Endothelial cell of umbilical vein (primary cell): ENCODE measurements at places on chromosomes 6 and 20. TPM values are rescaled to one million over a fixed set of nuclear protein-coding genes. Genes with fewer than 3 reads are reported as not detected.

Gene MYCT1
- total RNA-seq, result 106 and 119 TPM in 2 replicates

Gene GPX5
- total RNA-seq, result not detected in 2 replicates

Gene BLOC1S5
- total RNA-seq, result 16.3 and 19.1 TPM in 2 replicates

Gene CNR1
- not detected in 2 replicates for total RNA-seq

Gene RBPJL
- not detected in 2 replicates for total RNA-seq

Gene DYNLT2
- 0.88 and 1.5 TPM in 2 replicates for total RNA-seq

Gene SLC26A8
- total RNA-seq, result not detected in 2 replicates

Gene CARMIL1
- 8.7 and 8.8 TPM in 2 replicates for total RNA-seq

Gene SPATA25
- total RNA-seq, result 1.3 TPM in 1 of 2 replicates, not detected in the other

Gene WFDC2
- not detected in 2 replicates for total RNA-seq

Gene MEI4
- not detected in 2 replicates for total RNA-seq

Gene TFAP2B
- not detected in 2 replicates for total RNA-seq

Gene CAGE1
- not detected in 2 replicates for total RNA-seq

Gene SLC44A4
- total RNA-seq, result 0.12 and 0.84 TPM in 2 replicates

Gene RCAN2
- total RNA-seq, result 0.33 and 0.46 TPM in 2 replicates

Gene LY86
- not detected in 2 replicates for total RNA-seq

Gene IL17A
- not detected in 2 replicates for total RNA-seq

Gene PTP4A1
- 58.4 and 65.1 TPM in 2 replicates for total RNA-seq

Gene FERMT1
- 0.42 and 1.5 TPM in 2 replicates for total RNA-seq

Gene OLIG3
- total RNA-seq, result not detected in 2 replicates

Gene AHI1
- total RNA-seq, result 19.8 and 20.7 TPM in 2 replicates

Gene LST1
- 1.00 and 2.0 TPM in 2 replicates for total RNA-seq

Gene HLA-C
- 102 and 109 TPM in 2 replicates for total RNA-seq

Gene GJA1
- 235 and 288 TPM in 2 replicates for total RNA-seq
